ENCODE measurements at places on chromosomes 2 and 18. TPM values are rescaled to one million over a fixed set of nuclear protein-coding genes. Genes with fewer than 3 reads are reported as not detected.

ATG16L1 gene
- total RNA-seq = 23.4 TPM

KCNG3 gene
- total RNA-seq = 0.48 TPM

CRYBA2 gene
- not detected for total RNA-seq

SLC19A3 gene
- total RNA-seq = not detected

AOX1 gene
- 0.19 TPM for total RNA-seq

CXCR1 gene
- not detected for total RNA-seq

LINC00305 gene
- total RNA-seq = not detected

COL4A3 gene
- total RNA-seq = not detected

Measured in activated naive CD8-positive, alpha-beta T cell treated with anti-CD3 and anti-CD28 coated beads for 36 hours (primary cell).